ENCODE measurements at places on chromosomes 13 and 19.

- no peak for DNase-seq
Observed at GRCh38 chr19:17951157-17951989, 15.5 kb upstream of the KCNN1 start.

DNA sequence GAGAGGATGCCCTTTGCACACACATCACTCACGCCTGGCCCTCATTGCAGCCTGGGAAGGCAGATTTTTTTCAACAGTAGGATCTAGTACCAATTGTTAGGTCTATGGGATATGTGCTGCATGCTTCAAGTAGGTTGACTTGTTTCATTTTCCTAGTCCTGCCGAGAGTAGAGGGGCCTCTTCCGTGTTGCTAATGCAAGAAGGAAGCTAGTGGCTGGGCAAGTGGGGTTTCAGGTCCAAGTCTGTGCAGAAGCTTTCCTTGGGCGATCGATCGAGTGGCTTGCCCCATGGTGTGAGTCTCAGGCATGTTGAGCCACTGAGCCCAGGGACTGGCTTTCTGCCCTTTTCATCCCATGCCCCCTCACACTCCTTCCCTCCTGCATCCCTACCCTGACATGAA, 13.7 kb downstream of the ILF3 start:
- DNase-seq = no peak

- DNase-seq = no peak
Observed at GRCh38 chr13:112617754-112618375, 29.9 kb upstream of the TUBGCP3 start.

GRCh38 chr13:95643571-95643935, 953 bp downstream of the DZIP1 start:
- DNase-seq = peak; percentile 38

- no peak for DNase-seq
Observed at GRCh38 chr13:47672245-47673008, 328.6 kb downstream of the SUCLA2 start.

DNA sequence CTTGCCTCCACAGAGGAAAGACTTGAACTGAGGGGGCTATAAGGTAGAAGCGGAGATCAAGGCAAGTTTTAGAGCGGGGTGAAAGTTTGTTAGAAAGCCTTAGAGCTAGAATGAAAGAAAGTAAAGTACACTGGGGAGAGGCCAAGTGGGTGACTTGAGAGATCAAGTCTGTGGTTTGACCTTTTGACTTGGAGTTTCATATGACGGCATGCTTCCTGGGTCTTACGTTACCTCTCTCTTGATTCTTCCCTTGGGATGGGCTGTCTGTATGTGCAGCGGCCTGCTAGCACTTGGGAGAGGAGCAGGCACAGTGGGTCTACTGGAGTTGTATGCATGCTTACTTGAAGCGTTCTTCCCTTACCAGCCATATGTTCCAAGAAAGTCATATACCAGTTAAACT, 1768.5 kb downstream of the PCDH9 start:
- DNase-seq = no peak

DNA sequence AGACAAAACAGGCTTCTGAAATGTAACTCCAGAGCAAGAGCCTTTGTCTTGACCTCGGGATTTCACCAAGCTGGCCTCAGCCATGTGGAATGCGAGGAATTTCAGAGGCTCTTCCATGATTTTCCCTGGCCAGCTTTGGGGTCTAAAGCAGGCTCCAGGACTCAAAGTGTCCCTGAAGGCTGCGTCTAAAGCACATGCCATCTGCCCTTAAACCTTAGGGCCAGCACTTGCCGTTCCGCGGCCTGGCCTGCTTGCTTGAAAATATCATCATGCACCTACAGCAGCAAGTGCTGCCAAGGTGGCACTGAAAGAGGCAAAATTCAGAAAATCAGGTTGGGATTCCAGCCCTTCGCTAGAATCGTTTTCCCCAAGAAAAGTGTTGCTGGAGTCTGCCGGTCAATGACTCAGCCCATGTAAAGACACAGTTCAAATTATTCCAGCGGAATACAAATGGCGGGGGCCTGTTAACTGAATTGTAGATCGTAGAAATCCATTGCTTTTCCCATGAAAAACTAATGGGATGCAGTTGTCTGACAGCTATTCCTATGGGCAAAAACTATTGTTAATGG, 105.7 kb upstream of the RAP2A start:
- DNase-seq = no peak

DNA sequence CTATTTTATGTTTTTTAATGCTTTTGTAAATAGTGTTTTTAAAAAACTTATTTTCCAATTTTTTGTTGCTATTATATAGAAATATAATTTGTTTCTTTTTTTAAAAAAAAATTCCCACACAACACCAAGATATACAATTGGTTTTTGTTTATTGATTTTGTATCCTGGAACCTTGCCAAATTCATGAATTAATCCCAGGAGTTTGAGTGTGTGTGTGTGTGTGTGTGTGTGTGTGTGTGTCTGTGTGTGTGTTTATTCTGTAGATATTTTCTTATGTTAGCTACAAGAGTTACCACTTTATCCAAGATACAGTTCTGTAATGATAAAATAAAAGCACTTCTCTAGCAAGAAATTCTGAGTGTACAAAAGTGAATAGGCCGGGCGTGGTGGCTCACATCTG, 7.6 kb downstream of the TPRX1 start:
- no peak for DNase-seq

- DNase-seq = no peak
Observed at GRCh38 chr19:48858984-48859710, 9.3 kb downstream of the PLEKHA4 start.

- DNase-seq = no peak
Observed at GRCh38 chr13:91134803-91135184, 212.7 kb upstream of the MIR17HG start.

GRCh38 chr13:20217168-20217567, 15.0 kb downstream of the GJB6 start:
- DNase-seq = no peak

DNA sequence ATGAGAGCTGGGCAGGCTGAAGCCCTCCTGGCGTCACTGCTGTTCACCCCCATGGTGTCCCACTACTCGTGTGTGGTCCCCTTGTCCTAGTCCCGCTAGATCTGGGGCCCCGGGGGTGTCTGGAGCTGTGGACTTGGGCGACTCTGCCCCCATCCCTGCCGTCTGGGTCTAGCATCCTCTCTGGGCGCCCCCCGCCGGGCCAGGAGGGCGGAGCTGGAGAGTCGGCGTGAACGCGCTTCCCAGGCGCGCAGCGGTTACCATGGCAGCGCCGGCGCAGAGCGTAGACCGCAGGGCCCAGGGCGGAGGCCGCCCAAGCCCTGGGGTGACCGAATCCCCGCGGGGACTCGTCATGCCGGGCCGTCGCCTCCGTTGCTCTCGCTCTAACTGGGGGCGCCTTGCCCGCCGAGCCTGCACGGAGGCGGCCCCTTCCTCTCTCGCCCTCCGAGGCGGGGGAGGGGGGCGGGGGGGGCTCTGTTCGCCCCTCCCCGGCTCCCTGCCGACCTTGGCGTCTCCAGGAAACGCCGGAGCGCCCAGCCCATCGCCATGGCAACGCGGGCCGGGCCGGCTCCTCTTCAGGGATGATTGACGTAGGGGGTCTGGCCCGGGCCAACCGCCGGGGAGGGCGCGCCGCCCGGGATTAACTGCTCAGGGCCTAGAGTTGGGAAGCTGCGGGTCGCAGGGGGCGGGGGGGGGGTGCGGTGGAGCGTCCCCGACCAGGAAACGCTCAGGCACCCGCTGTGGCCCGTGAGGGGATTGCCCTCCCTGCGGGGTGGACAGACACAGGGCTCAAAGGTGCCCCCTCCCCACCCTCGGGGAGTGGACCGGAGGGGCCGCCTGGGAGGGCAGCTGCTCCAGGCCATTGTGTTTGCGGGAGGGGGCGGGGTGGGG, 8.9 kb downstream of the ISYNA1 start:
- DNase-seq = peak; percentile 80

GRCh38 chr19:39845584-39845932, 621 bp downstream of the FBL start:
- peak; percentile 53 for DNase-seq

GRCh38 chr19:37943480-37943879, 36.5 kb downstream of the SIPA1L3 start:
- DNase-seq = no peak

DNA sequence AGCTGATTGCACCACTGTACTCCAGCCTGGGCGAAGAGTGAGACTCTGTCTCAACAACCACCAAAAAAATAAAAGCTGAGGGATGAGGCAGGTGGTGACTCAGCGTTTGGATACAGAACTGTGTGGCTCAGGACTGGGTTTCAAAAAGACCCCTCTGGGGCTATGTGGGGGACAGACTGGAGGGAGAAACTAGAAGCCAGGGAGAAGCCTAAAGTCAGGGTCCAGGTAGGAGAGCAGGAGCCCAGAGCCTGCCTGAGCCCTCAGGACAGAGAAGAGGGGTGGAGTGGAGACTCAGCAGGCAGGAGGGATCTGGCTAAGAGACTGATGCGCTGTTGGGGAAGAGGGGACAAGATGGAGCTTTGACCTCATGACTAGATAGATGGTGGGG, 1.8 kb upstream of the CD37 start:
- no peak for DNase-seq

DNA sequence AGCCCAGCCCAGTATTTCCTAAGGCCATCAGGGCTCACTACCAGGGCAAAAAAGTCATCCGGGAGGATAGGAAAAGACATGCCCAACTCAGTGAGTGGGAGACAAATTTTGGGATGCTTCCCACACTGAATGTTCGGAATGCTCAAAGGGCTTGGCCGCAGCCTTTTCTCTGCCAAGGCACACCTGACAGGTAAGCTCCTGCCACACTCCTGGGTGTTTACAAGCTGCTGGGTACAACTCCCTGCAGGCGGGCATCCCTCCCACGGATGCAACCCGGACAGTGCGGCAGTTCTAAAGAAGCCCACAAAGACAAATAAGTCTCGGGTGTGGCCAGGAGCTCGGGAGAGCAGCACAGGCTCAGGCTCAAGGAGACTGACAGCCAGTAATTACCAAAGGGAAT, 28.1 kb downstream of the SLC7A1 start:
- no peak for DNase-seq

GRCh38 chr19:42249769-42250168, 5.2 kb downstream of the ERF start:
- no peak for DNase-seq

GRCh38 chr13:27159806-27160563, 11.6 kb downstream of the USP12 start:
- DNase-seq = no peak

GRCh38 chr13:74423434-74423833, 289.2 kb upstream of the KLF12 start:
- no peak for DNase-seq

DNA sequence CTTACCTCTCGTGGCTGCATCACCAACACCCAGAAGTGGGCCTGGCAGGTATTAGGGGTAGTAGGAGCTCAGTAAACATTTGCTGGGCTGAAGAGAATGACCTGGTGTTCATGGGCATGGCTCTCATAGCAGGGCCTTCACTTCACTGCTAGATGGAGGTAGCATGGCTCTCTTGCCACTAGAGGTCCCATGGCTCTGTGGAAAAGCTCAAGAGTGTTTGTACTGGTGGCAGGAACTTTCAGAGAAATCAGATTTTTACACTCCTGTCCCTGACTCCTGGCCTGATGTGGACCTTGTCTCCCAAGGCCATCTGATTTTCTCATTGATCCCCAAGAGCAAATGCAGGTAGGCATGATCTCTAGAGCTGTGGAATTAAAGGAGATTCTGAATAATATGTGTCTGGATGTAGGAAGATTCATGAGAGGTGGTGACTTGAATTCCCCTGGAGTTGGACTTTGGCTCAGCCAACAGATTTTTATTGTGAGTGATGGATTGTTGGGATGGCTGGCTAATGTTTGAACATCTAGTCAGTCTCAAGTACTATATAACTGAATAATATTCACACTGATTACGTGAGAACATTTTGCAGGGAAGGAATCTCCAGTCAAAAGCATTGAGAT, 5.7 kb downstream of the ZNF574 start:
- DNase-seq = peak; percentile 33

DNA sequence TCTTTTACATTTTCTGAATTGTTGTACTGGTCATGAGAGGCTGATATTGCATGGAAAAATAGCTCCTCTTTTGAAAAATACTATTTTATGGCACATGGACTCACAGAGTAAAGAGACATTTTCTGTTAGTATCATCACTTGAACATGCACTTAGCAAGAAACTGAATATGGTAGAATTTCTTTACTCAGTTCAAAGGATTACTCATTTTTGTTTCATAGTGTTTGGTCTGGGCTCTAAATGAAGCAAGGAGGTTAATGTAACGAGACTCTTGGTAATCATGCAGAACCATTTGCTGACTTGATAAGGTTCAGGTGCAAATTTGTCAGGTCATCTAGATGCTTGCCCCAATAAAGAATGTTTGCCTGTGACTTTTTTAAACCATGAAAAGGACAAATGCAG, 63.2 kb downstream of the GPC6 start:
- no peak for DNase-seq

DNA sequence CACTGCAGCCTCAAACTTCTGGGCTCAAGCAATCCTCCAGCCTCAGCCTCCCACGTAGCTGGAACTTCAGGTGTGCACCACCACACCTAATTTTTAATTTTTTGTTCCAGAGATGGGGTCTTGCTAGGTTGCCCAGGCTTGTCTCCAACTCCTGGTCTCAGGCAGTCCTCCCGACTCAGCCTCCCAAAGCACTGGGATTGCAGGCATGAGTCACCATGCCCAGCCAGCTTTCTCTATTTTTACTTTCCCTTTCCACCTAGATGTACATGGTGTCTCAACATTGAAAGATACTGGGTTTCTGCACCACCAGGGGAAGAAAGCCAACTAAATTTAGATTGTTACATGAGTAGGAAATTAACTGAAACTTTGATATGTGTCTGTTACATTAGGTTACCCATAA, 13.8 kb upstream of the ZNF846 start:
- DNase-seq = no peak

DNA sequence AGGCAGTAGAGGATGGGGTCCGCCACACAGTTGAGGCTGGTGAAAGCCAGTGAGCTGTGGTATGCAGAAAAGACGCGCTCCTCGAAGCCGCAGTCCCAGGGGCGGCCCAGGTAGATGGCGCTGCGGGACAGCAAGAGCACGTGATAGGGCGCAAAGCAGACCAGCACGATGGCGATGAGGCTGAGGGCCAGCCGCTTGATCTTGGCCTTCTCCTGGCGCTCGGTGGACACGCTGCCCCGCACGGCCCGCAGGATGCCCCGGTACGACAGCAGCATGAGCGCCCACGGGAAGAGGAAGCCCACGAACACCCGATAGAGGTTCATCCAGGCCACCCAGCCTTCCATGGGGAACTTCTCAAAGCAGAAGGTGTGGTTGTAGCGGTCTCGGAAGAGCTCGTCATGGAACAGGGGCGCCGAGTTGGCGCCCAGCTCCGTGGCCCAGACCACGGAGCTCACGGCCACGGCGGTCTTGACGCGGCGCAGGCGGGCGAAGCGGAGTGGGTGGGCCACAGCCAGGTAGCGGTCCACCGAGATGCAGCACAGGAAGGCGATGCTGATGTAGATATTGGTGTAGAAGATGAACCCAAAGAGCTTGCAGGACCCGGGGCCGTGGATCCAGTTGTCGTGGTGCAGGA, 6.5 kb upstream of the OPA3 start:
- no peak for DNase-seq

DNA sequence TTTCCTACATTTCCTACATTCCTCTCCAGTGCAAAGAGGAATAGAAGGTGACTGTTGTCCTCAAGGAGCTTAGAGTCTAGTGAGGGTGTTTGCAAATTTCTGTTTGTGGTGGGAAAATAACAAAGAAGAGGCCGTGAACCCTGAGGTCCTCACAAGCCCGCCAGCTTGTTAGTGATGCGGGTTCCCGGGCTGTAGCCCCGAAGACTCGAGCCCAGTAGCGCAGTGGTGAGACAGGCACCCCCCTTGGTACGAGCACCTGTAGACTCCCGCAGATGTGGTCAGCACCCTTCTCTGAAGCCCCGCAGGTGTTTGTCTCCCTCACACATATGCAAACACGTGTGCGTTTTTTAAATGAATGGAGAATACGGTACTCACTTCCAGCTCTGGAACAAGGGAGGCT, 26.5 kb upstream of the SPACA7 start:
- no peak for DNase-seq
